ENCODE measurements at places on chromosomes 12 and 14.

GRCh38 chr14:69928111-69928523 lies 48.9 kb downstream of the SMOC1 start:
- DNase-seq: peak; percentile 7

DNA sequence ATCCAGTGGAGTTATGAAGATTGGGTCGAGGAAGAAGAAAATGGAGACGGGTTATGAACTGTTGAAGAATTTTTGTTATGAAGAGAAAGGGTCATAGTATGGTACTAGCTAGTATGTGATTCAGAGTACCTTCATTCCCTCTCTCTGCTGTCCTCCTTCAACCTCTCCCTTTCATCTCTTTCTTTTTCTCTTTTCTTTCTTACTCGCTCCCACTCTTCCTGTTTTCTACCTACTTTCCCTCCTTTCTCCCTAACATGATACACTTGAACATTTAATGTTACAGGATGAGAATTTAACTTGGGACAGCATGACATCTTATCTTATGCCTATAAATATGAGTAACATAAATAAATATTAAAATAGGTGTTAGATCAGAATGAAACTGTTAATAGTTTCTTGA lies 112.9 kb downstream of the CCDC91 start:
- DNase-seq: no peak

GRCh38 chr14:88986146-88986841 lies 161.8 kb downstream of the TTC8 start:
- peak; percentile 82 for DNase-seq

- DNase-seq: no peak
Measured at GRCh38 chr14:33945210-33946088, 5.4 kb downstream of the EGLN3 start.

GRCh38 chr12:56948881-56949280 lies 8.5 kb downstream of the RDH16 start:
- no peak for DNase-seq
